ENCODE measurements at places on chromosomes 11 and 22.

GRCh38 chr22:25754527-25755202 lies 12.7 kb downstream of the MYO18B start:
- no peak for DNase-seq

DNA sequence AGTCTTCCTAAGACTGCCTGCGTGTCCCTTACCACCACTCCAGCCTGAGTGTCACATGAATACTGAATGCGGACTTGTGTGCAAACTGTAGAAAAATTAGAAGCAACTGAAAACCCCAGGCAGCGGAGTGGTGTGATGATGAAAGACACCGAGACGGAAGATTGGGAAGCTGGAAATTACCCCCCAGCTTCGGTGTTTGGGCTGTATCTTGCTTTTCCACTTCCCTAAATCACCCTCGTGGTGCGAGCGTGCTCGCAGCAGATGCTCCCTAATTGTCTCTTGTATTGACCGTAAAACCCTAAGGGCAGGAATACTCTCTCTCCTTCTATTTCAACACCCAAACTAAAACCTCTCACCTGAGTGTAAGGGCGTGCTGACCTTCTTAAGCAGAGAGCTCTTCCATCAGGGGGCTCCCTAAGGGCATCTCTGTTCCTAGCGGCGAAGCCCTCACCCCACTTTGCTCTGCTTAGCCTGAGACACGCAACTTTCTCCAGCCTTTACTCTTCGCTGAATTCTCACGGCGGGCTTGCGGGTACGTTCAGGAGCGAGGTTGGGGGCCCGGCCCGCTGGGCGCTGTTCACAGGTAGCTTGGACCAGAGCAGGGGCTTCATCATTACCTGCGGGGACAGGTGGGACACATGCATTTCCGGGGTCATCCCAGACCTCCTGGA lies 62.4 kb downstream of the CRYBB2 start:
- no peak for DNase-seq

GRCh38 chr11:2961080-2961479 lies 31.0 kb downstream of the NAP1L4 start:
- DNase-seq: no peak

DNA sequence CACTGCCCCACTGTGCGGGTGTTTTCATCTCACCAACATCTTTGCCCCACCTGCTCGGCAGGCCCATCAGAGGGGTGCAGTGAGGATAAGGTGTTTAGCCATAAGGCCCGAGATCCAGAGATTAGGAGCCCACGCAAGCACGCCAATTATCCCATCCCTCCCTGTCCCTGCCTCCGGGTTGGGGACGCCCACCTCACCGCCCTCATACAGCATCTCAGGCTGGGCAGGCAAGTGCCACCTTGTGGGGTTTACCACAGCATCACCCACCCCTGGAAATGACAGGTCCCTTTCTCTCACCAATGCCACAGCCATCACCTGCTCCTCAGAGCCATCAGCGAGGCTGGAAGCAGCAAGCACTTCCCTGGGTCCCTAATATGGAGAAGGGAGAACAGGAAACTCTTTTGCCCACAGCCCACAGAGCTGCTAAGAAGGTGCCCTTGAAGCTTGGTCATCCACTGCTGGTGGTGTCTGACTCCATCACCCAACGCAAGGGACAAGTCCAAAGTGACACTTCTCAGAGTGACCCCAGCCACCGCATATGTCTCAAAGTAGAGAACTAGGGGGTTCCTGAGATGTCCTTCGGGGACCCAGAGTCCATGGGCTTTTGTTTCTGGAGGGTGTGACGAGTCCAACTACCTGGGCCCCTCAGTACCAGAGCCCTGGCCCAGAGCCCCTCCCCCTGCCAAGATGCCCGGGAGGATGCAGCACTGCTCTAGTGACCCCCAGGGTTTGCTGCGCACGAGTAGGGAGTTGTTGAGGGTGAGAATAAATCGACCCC lies 15.8 kb downstream of the VPS37C start:
- DNase-seq: no peak

DNA sequence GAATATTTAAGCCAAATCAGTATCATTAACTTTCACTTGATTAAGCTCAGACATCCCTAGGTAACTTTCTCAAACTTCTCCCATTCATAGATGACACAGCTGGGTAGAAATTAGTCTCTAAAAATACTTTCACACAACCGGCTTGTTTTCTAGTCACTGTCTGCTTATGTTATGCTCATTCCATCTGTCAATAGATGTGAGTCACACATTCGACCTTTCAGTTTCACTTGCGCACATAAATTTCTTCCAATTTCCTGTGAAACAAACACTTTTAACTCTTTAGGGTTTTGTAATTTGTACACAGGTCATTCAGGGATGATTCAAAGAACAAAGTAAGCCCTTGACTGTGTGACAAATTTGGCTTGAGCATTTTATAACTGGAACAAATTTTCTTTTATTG lies 723.0 kb downstream of the KCNA4 start:
- DNase-seq: no peak

DNA sequence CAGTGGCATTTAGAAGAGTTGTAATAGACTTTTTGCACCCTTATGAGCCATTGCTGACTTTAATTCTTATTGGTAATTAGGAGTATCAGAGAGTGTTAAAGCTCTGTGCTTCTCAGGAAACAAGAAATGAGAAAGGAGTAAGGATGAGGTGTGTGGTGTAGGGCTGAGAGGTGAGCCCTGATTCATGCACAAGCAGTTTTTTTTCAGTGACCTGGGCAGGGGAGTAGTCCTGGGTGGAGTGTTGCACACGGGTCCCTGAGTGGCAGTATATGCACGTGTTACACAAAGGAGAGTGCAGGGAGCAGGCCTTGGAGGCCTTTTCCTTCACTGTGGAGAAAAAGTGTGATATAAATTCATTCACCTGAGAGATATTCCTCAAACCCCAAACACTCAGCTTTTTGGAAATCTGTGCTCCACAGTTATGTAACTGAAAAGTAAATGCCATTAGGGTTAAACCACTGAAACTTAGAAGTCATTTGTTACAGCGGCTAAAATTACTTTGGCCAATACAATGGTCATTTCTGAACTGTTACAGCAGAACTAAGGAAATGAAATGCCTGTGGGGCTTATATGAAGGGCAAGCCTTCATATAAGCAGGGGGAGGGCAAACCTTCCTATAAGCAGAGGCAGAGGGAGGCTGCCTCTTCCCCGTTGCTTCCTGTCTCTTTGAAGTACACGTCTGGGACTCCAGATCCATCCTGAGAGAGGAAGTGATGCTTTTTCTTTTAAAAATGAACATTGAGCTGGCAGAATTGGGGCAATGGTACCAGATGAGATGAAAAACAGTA lies 62.6 kb upstream of the OLFML1 start:
- no peak for DNase-seq

- no peak for DNase-seq
Measured at GRCh38 chr11:31199378-31199777, 170.2 kb downstream of the DCDC1 start.

GRCh38 chr22:32073823-32074380 lies 30.8 kb downstream of the SLC5A1 start:
- DNase-seq: no peak

DNA sequence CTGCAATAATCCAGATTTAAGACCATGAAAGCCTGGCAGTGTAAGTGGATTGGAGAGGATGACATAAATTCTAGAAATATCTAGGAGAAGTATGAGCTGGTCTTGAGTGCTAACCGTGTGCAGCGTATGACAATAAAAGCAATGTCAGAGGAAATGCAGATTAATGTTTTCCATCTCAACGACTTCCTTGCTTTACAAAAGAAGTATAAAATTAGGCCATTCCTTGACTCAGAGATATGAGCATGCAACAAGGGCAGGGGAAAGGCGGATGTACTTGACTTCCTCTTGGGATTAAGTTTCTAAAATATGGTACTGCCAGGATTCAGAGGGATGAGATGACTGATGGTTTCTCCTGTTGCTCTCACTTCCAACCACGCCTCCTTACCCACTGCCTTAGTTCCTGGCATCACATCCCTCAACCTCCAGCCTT lies 32.3 kb downstream of the ADAMTS15 start:
- no peak for DNase-seq

DNA sequence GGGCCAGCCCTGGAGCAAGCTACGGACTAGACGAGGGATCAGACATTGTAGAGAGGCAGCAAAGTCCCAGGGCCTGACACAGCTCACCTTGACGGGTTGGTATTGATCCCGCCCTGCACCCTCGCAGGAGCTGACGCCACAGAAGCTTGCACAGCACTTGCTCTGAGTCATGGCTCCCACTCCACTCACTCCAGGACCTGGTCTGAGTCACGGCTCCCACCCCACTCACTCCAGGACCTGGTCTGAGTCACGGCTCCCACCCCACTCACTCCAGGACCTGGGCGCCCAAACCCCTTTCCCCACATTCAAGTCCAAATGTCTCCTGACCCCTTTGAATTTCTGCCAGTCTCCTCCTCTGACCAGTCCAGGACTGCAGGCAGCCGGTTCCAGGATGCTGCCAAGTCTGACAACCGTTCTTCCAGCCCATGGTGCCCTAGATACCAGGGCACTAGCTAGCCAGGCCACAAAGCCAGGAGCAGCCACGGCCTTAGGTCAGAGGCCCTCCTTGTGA lies 6.0 kb upstream of the PNPLA5 start:
- DNase-seq: peak; percentile 46

- DNase-seq: no peak
Measured at GRCh38 chr22:25060522-25061071, 108.1 kb downstream of the KIAA1671 start.

DNA sequence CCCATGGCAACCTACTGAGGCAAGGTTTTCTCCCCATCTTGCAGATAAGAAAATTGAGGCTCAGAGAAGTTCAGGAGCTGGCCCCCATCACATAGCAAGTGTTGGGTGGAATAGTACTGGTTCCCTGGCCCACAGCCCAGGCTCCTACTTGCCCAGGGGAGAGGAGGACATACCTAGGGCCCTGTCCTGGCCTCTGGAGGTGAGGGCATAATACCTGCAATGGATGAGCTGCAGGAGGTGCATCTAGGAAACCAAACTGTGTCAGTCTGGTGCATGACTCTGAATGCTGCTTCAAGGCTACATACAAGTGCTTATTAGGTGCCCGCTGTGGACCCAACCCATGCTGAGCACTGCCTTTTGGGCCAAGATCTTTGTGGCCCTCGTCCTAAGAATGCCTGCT lies 40.0 kb upstream of the TPBGL start:
- DNase-seq: no peak

- no peak for DNase-seq
Measured at GRCh38 chr11:8261291-8261690, 2.4 kb downstream of the LMO1 start.

DNA sequence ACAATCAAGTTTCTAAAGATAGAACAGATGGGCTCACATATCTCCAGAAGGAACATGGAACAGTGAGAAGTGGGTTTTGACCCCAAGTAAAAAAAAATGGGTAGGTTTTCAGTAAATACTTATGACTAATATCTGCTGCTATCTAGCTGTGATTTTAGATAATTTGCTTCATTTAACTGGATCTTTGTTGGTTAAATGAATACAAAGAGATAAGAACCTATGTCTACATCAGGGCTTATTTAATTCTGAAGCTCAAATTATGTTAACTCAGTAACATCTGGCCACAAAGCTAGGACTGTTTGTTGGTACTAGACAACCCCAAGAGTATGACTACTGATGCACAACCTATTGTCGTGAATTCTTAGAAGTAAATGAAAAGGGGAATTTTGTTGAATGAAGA lies 144.4 kb upstream of the SESN3 start:
- DNase-seq: no peak

DNA sequence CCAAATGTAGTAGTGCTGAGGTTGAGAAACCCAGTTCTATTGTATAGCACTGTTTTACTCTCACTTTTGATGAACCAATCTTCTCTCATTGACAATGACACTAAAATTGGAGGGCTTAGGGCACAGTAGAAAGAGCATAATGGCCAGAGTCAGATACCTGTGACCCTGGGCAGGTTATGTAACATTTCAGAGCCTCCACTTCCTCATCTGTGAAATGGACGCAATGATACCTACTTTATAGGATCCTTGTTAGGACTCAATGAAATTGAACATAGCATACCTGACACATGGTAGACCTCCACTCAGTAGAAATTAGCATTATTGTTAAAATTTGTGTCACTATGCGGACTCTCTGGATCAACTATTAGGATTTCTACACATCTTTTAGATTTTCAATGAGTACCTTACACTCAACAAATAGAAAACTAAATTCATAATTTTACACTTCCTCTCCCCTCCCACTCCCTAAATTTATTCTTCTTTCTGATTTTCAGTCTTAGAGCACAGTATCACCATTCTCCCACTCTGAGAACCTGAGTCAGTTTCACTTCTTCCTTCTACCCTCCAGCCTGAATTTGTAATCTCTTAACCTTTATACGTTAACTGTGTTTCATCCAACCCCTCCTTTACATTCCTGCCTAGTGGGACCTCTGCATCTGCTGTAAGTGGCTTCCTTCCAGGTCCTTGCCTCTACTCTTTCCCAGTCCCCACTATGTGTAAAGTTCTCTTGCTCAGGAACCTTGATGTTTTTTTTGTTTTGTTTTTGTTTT lies 78.3 kb downstream of the MICAL2 start:
- DNase-seq: no peak

- DNase-seq: no peak
Measured at GRCh38 chr22:19480173-19480568, 451 bp downstream of the CDC45 start.

DNA sequence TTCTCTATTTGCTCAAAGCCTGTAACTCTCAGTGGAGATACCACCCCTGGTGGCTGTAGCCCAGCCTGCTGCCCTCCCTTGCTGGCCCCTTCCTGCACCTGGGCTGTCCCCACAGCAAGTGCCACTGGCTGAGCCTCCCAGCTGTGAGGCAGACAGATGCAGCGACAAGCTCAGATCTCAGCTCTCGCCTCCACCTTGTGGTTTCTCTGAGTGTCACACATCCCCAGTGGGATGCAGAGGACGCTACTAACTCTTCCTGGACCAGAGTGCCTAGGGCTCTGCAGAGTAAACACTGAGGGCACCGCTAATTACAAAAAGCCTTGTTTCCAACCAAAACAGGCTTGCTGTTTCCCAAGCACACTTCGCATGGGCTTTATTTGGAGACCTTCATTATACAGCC lies 8.9 kb downstream of the YPEL1 start:
- DNase-seq: no peak

GRCh38 chr11:65503949-65504673 lies 5.3 kb downstream of the MALAT1 start:
- DNase-seq: no peak

- no peak for DNase-seq
Measured at GRCh38 chr11:128876133-128876650, 9.1 kb upstream of the KCNJ1 start.

DNA sequence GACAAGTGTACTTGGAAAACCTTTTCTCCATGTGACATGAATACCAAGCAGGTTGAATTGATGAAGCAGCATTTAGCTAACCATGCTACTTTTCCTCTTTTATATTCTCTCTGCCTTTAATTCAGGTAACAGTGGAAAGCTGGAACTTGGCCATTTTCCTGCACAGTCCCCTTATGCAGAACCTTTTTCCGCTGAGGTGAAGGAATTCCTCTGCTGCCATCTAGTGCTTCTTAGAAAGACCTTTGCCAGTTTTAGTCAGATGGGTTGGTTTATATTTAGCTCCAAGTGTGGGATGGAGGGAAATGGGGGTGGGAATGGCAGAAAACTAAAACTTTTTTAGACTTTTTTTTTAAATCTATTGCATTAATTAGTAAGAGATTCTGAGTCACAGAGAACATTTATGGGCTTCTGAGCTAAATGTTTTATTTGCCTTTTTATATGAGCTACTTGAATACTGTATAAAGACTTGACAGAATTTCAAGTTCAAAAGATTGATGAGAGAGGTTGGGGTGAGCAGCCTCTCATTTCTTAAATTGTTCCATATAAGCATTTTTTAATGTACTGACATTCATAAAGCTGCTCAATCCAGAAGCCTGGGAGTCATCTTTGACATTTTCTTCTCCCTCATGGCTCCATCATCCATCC lies 153.9 kb upstream of the ZC3H12C start:
- DNase-seq: no peak
